Mesothelial cell of epicardium (in vitro differentiated cells): ENCODE measurements at places on chromosomes 7 and 10.

GRCh38 chr7:12199363-12199762 lies 11.7 kb upstream of the TMEM106B start:
- no peak for DNase-seq

DNA sequence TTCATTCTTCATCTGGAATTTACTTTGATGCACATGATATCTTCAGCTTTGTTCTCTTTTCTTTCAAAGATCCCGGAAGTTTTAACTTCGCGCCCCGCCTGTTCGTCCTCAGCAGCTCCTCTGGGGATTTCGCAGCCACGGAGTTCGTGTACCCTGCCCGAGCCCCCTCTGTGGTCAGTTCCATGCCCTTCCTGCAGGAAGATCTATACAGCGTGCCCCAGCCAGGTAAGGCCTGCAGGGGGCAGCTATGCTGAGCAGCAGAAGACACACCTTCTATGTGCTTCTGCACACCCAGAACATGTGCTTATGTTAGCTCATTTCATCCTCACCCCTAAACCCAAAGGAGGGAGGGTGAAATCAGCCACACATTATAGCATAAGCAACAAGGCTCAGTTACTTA lies 79.7 kb upstream of the LYZL2 start:
- no peak for DNase-seq

GRCh38 chr10:57786850-57787750 lies 480.6 kb downstream of the IPMK start:
- no peak for DNase-seq

DNA sequence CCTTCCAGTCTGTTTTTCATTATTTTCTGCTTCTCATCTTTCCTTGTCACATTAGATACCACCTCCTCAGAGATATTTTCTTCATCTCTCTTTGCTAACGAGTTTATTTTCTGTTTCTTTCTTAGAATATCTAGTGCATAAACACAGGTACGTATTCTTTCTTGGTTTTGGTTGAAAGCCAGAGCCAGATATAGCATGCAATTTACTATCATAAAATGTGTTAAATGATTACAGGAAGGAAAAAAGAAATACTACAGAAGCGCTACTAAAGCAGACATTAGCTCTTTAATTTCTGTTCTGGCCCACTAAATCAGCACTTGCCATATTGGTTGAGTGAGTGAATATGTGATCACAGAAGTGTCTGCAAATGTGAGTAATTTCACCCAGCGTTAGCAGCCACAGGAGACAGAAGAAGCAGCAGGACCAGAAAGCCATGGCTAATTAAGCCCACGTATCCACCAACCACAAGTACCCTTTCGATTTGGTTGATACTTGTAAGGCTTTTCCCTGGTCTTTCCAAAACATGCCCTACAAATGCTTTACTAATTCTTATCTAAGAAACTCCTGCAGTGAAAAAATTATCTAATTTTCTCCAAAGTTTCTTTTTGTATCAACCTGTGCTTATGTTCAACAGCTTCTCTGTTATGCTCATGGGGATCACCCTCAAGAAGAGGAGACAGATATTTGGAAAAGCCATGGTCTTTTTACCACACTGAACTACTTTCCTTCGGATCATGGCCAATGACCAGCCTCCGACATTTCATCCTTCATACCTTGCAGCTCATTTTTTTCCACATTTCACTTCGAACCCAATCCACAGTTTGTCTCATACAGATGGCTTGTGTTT lies 23.1 kb upstream of the MACC1 start:
- no peak for DNase-seq

DNA sequence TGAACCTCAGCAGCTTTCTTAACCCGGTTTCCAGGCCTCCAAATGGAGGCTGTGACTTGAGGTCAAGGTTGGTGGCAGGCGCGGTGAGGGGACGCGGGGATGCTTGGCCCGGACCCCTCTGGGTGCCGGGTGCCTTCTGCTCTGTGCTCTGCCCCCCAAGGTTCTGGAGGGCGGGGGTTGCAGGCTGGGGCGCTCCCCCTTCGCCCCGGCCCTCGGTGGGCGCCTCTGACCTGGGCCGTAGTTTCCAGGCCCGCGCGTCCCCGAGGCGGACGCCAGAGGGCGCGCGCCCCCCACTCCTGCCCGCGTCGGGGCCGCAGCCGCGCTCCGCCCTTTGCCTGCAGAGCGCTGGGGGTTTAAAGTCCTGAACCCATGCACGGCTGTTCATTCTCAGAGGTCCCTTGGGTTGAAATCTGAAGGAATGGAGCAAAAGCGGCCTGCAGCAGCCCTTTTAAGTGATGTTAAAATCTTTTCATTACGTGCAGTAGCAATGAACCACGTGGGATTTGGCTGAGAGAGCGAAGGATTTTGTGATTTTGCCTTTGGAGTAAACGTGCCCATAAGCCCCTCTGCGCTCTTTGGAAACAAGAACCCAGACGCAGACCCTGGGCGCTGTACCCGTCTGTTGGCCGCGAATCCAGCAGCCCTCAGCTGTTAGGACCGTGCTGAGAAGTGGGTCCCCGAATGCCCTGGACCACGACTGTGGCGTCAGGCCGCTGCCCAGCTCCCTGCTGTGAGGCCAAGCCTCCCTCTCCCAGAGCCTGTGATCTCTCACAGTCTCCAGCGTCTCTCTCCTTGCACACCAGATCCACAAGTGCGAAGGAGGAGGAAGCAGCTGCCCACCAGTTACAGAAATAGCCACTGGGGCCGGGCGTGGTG lies 135.0 kb downstream of the ACTR3B start:
- peak; percentile 57 for DNase-seq

- DNase-seq = no peak
These were observed 144.6 kb downstream of the NRCAM start for GRCh38 chr7:108311446-108312168.

- DNase-seq = no peak
These were observed 472.8 kb upstream of the ADARB2 start for GRCh38 chr10:2210088-2210487.

DNA sequence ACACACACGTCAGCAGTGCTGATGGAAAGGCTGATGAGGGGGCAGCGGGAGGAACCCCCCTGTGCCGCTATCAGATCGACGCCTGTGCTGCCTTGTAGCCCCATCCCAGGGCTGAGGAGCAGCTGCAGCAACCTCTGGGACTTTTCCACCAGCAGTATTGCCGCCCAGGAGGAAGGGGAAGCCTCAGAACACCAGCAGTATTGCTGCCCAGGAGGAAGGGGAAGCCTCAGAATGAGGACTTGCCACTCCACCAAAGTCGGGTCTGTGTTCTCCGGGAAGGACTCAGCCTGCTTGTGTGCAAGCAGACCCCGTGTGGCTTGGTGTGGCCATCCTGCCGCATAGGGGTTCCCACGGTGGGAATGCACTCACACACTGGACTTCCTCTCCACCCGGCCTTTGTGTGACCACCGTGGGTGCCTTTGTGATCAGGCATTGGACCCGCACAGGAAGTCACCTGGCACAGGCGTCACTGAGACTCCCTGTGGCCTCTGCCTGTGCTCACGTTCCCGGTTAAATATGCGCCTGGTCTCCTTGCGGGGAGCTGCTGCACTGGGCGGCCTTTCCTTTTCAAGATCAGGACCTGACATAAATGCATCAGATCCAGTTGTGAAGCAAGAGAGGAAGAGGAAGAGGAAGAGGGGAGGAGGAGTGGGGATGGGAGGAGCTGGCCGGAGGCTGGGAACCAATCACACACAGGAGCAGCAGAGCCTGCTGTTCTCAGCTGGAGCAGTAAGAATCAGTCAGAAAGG lies 248.5 kb downstream of the DNAJB6 start:
- DNase-seq = no peak

DNA sequence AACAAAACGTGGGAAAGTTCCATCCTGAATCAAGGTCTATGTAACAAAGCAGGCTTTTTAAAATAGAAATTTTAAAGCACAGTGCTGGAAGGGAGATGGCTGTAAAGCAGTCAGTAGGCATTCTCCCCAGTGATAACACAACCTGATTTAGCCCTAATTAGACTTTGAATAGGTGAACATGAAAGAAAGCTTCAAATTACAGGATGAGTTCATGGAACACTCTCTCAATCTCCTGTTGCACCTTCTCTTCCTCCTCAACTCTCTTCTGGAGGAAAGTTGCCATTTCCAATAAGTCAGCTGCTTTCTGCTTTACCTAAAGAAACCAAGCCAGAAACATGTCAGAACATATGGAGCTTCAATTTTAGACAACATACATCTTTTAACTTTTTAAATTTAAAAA lies 20.1 kb downstream of the SFR1 start:
- DNase-seq = no peak

DNA sequence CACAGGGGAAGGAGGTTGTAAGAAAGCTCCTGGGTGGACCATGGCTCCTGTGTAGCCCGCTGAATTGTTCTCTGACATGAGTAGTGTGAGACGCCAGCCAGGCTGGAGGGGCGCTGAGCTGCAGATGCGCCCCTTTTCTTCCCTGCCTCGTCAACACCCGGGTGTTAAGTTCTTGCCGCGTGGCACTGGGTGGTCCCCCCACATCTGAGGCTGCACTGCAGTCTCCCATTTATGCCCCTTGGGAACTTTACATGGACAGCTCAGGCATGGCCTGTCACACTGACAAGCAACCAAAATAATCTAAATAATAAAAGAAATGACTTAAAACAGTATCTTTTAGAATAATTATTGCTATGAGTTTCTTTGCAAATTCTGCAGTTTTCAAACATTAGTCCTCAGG lies 34.6 kb upstream of the HSPA12A start:
- DNase-seq = no peak

DNA sequence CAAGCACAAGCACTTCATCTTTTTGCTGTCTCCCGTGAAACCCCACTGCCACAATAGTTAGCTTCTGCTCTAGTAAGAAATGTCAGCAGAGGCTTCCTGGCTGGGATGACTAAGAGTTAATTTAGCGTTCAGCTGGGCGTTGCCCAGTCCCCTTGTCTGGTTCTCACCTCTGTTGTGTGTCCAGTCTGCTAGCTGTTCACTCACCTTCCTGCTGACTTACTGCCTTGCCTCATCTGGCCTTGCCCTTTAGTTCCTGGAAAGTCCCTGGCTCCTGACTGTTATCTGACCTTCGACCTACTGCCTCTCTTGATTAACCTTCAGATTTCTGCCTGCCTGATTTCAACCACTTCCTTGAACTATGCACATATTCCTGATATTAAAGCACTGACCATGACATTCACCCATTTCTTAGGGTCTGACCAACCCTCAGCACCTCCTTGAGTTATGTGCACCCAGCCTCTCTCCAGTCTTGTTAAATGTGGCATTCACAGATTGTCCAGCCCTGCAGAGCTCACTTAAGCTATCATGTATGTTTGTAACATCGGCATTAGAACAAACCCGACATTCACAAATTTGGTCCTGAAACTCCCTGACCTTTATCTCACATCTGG lies 30.3 kb downstream of the C7orf33 start:
- no peak for DNase-seq

DNA sequence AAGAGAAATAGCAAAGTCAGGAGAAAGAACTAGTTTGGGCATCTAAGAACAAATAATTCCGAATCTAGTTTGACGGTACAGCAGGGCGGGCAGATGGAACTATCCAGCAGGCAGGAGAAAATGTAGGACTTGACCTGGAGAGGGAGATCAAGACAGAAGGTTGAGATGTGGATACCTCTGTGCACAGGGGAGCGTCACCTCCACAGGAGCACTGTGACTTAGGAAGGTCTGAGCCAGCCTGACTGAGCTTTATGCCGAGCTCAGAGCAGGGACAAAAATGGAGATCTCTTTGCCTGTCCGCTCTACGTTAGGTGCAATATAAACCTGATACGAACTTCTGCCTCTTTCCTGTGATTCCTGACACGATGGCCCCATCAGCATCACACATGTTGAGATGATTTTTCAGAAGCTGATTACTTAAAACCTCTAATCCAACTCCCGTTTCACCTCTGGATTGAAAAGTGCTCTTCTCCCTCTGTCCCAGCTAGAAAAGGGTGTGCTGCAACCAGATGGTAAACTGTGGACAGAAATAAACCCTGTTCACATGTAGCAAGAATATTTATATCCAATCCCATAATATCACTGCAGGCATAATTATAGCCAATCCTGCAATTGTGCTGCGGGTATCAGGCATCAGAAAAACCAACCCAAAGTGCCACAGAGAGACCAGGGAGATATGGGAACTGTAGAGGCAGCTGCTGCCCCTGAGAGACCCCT lies 13.6 kb upstream of the SORBS1 start:
- no peak for DNase-seq

DNA sequence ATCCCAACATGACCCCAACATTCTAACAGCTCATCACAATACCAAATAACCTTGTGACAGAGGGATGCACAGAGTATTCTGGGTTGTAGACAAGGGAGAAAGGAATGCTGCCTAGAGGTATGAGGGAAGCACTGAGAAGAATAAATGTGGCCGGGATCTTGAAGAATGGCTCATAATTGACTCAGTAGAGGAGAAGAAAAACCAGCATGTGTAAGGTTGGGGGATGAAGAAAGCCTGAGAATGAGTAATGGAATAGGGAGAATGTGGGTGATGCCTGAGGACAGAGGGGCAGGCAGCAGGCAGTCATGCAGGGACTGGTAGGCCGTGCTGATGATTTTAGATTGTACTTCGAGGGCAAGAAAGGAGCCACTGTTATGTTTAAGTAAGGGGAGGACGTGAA lies 75.4 kb upstream of the ELMO1 start:
- DNase-seq = no peak

GRCh38 chr10:115963848-115964247 lies 309.2 kb downstream of the GFRA1 start:
- no peak for DNase-seq

DNA sequence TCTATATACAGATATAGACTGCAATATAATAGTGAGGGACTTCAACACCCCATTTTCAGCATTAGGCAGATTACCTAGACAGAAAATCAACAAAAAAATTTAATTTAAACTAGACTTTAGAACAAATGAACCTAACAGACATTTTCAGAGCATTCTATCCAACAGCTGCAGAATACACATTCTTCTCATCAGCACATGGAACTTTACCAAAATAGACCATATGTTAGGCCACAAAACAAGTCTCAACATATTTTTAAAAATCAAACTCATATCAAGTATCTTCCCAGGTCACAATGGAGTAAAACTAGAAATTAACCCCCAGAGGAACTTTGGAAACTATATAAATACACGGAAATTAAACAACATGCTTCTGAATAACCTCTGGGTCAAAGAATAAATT lies 169.6 kb downstream of the MTERF1 start:
- DNase-seq = no peak

DNA sequence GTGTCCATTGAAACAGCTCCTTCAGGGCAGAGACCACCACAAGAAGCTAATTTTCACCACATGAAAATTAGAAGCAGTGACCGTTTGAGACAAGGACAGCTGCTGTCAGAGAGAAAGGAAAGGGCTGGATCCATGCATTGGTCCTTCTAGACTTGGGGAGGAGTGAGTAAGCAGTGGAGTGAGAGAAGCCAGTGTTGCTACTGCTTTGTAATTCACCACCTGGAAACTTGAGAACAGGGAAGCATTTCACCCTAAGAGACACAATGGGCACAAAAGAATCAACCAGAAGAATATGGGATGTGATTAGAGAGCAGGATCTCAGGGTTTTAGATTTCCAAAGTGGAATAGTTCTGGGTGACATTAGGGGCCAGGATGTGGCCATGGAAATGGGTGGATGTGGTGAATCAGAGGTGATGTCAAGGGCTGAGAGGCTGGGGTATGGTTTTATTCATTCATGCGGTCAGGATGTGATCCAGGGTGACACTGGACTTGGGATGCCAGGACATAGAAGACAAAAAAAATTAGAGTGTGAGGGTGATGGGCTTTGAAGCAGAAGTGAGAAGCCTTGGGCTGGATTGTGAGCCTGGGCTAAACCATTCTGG lies 61.6 kb downstream of the DENND11 start:
- no peak for DNase-seq
